Amniotic stem cell (primary cell): ENCODE measurements at places on chromosomes 4 and X.

DNA sequence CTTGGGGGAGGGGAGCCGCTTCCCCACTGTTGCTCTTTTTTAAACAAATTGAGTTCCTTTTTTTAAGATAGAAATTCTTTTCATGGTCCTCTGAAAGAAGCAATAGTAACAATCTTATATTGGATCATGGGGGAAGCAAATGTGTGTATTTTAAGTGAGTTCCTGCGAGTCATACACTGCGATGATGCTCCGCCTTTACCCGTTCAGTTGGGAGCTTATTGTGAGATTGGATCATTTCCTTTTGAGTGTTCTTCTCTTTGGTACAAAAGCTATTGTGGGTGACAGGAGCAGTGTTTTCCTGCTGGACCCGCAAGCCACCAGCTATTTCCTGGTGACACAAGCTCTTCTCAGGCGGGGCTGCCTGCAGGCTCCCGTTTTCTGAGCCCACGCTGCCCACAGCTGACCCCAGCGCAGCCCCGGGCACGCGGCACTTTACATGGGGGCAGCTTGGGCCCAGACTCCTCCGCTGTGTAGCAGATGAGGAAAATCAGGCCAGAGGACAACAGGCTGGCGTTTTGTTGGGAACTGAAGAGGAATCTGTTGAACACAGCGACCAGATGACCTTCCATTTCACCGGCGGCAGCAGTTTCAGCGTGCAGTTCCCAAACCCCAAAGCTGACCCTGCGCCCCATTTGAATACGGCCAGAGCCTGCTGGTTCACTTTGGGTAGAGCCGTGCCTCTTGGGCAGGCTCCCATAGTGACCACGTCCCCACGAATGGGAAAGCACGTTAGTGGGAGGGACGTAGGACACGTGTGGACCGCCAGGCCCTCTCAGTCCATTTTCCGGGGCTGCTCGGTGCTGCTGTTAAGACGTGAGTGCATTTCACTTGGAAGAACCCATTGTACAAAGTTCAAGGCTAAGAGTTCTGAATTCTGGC is 12.2 kb downstream of the TADA2B start:
- DNase-seq = no peak

DNA sequence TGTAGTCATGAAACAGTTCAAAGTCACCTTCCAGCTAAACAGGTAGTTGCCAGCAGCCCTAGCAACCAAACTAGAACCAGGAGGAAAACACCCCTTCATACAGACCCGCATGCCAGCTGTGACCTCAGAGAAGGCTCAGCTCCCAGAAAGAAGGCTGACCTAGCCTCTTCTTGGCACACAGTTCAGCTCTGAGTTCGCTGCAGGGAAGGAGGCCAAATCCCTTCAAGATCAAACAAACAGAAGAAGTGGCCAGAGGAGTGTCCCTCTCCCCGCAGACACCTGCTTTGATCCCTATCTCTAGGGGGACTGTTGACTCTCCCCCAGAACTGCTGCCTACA is 56.0 kb downstream of the HADH start:
- DNase-seq = no peak

- DNase-seq = no peak
Observed at GRCh38 chr4:81736324-81736723, 264.6 kb upstream of the RASGEF1B start.

GRCh38 chrX:154602766-154603437 is 16.2 kb downstream of the CTAG1B start:
- DNase-seq = no peak

GRCh38 chr4:26023203-26023972 is 109.4 kb downstream of the SMIM20 start:
- DNase-seq = no peak

- DNase-seq = no peak
Observed at GRCh38 chrX:48645669-48646068, 37.9 kb upstream of the WAS start.
